Stomach (tissue), 19 donors: ENCODE measurements at places on chromosomes 1 and 21. TPM values are rescaled to one million over a fixed set of nuclear protein-coding genes. Genes with fewer than 3 reads are reported as not detected.
A peak's percentile ranks its signal among the peaks of the same experiment; 100 is the strongest.

- no peak overlapping the region for H3K4me3 ChIP-seq
- no peak overlapping the region for H3K27ac ChIP-seq
- no peaks in the 10 kb centered on the region for H3K27me3 ChIP-seq
- H3K36me3 ChIP-seq = no peaks in the 10 kb centered on the region
- peaks cover 2% of the 10 kb centered on the region for H3K4me1 ChIP-seq
Measured at GRCh38 chr1:229037806-229038405, 233.0 kb upstream of the RAB4A start.

- no peaks in the 10 kb centered on the region for H3K27me3 ChIP-seq
- no peak overlapping the region for H3K4me3 ChIP-seq
- H3K36me3 ChIP-seq = no peaks in the 10 kb centered on the region
- no peak overlapping the region for H3K27ac ChIP-seq
- DNase-seq = peak; percentile 39
Measured at GRCh38 chr1:201298396-201299381, 15.4 kb downstream of the PKP1 start.

DNA sequence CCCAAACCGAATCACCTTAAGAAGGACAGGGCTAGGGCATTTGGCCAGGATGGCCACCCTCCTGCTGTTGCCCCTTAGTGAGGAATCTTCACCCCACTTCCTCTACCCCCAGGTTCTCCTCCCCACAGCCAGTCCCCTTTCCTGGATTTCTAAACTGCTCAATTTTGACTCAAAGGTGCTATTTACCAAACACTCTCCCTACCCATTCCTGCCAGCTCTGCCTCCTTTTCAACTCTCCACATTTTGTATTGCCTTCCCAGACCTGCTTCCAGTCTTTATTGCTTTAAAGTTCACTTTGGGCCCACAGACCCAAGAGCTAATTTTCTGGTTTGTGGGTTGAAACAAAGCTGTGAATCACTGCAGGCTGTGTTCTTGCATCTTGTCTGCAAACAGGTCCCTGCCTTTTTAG lies 3.6 kb downstream of the BTG2 start:
- H3K27me3 ChIP-seq = no peaks in the 10 kb centered on the region
- peak overlapping the region; percentile 76 for H3K4me3 ChIP-seq
- H3K4me1 ChIP-seq = peaks cover 25% of the 10 kb centered on the region
- DNase-seq = no peak

DNA sequence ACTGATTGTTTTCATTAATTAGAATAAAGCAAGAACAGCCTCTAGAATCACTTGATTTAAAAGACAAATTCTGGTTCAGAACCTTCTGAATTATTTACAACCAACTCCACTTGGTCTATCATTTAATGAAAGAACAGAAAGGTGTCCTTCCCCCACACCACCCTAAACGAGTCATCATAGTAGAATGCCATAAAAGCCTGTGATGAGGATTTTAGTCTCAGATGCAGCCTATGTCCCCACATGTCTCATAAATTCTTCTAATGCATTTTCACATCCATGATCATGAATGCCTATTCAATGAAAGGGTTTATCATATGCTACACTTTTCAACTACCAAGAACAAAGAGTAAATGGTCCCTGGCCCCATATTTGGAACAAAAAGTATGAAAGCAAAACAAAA lies 508.1 kb downstream of the DPYD start:
- H3K4me1 ChIP-seq = no peaks in the 10 kb centered on the region
- no peak for DNase-seq
- no peaks in the 10 kb centered on the region for H3K27me3 ChIP-seq
- H3K4me3 ChIP-seq = no peak overlapping the region
- H3K27ac ChIP-seq = no peak overlapping the region
- H3K36me3 ChIP-seq = no peaks in the 10 kb centered on the region

Gene IKBKE
- total RNA-seq = 4.9 TPM

Gene ARHGEF19
- total RNA-seq = 6.1 TPM

Gene LCE1C
- total RNA-seq = not detected

Gene C1QC
- 42.3 TPM for total RNA-seq
